Pancreas (tissue), 10 donors: ENCODE measurements at places on chromosomes 4 and X. TPM values are rescaled to one million over a fixed set of nuclear protein-coding genes. Genes with fewer than 3 reads are reported as not detected.

The CYSLTR1 gene
- 0.42 TPM for polyA plus RNA-seq

The MAGEC1 gene
- polyA plus RNA-seq, result not detected

The SH3BP2 gene
- 56.5 TPM for polyA plus RNA-seq

The RAB9B gene
- 0.49 TPM for polyA plus RNA-seq

The XG gene
- polyA plus RNA-seq, result 0.38 TPM

The TACR3 gene
- polyA plus RNA-seq, result 0.02 TPM

The DMRTC1 gene
- polyA plus RNA-seq, result not detected

The CXXC4 gene
- polyA plus RNA-seq, result 3.5 TPM

The PHKA1 gene
- polyA plus RNA-seq, result 4.3 TPM

The RRH gene
- polyA plus RNA-seq, result 0.09 TPM

The DMRTC1B gene
- 8.5 TPM for polyA plus RNA-seq

The GAGE1 gene
- not detected for polyA plus RNA-seq

The MTMR1 gene
- polyA plus RNA-seq, result 10.6 TPM

The FGF13 gene
- 0.49 TPM for polyA plus RNA-seq

The TMSB15B gene
- polyA plus RNA-seq, result 1.5 TPM

The HAUS7 gene
- polyA plus RNA-seq, result 37.6 TPM

The STARD8 gene
- 3.0 TPM for polyA plus RNA-seq

The KCTD8 gene
- polyA plus RNA-seq, result 1.1 TPM

The IL3RA gene
- 5.8 TPM for polyA plus RNA-seq

The CABS1 gene
- not detected for polyA plus RNA-seq

The ITM2A gene
- 2.1 TPM for polyA plus RNA-seq
